ENCODE measurements at places on chromosomes 6 and 20.

- DNase-seq, result no peak
Measured at GRCh38 chr20:409697-410559, 1.8 kb downstream of the RBCK1 start.

DNA sequence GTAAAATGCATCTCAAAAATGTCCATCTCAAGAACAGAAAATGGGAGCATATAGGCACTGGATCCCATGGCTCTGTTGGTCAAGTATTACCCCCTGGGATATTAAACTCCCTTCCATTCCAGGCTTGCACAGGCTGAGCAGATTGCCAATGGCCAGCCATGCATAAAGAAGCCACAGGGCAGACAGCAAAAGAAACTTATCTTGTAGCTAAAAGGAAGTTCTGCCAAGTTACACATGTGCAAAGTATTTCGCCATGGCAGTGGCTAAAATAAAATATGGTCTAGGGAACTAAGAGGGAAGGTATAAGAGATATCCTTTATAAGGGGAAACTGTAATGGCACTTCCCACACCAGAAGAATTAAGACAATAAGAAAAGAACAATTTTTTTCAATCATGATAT lies 415.6 kb upstream of the BTBD3 start:
- peak; percentile 55 for DNase-seq

- peak; percentile 61 for DNase-seq
Measured at GRCh38 chr20:4519534-4519933, 202.2 kb upstream of the PRND start.

- peak; percentile 75 for DNase-seq
Measured at GRCh38 chr6:139973669-139974344, 599.4 kb upstream of the CITED2 start.

DNA sequence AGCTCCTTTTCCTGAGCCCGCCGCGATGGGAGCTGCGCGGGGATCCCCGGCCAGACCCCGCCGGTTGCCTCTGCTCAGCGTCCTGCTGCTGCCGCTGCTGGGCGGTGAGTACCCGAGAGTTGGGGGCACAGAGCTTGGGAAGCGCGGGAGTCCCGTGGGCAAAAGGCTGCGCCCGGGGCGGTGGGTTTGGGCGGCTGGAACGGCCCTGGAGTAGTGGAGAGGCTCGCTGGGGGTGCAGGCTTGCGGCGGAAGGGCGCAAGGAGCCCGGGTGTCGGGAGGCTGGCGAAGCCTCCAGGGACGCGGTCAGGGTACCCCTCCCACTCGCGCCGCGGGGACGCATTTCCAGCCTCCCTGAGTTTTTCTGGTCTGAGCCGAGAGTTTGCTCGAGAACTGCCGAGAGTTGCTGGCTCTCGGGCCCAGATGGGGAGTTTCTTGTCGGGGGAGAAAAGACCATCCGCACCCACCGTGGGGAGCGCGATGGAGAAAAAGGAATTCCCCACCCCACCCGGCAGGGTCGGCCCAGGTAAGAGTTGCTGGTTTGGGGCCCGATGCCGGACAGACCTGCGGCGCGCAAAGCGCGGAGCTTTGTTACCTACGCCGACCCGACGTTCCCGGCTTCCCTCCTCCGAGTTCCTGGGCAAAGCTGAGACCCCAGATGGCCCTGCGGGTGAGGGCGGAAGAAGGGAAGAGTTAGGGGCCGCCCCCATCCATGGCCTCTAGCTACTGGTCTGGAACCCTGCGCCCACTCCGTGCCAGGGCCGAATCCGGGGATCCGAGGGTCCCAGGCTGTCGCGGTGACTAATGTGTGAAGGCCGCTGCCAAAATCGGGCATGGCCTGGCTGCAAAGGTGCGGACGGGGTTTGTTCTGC lies 584 bp downstream of the PTK7 start:
- DNase-seq, result peak; percentile 52

GRCh38 chr6:146578054-146578453 lies 20.7 kb upstream of the ADGB start:
- no peak for DNase-seq

- DNase-seq, result peak; percentile 37
Measured at GRCh38 chr6:12483712-12484111, 193.6 kb downstream of the EDN1 start.

DNA sequence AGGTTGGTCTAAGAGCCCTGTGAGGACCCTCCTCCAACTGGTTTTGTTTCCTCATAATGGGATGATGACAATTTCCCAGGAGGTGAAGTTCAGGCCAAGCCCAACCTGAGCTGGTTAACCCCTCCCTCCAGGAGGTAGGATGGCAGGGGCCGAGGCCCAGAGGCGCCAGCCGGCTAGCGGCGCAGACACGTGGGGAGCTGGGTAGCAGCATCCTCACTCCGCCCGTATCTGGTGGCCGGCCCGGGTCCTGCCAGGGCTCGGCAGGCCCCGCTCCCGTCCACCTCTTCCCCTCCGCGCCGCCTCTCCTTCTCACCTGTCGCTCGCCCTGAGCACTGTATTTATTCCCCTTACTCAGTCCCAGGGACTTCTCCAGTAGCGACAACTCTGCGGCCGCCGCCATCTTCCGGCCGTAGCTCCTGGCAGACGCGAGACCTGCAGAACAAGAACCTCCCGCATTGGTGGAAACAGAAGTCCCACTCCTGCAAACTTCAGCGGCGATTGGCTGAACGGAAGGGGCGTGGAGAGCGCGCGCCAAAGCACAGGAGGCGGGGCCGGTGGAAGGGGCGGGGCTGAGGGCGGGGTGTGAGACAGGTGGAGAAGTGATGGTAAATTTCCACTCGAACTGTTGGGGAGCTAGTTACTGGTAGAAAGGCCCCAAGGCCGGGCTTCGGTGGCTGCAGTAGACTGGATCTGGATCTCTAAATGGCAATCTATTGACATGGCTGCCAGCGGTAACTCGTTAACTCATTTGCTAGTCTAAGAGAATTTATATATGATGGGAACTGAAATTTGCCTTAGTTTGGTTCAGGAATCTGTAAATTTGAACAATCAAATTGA lies at the start of gene EEF1E1:
TSS of gene EEF1E1 (minus strand) at position 427 of the 837 bp plus-strand sequence. CDS start at position 400, 27 bp downstream.
- peak; percentile 99 for DNase-seq

GRCh38 chr6:53484476-53485280 lies 60.2 kb downstream of the GCLC start:
- peak; percentile 92 for DNase-seq

DNA sequence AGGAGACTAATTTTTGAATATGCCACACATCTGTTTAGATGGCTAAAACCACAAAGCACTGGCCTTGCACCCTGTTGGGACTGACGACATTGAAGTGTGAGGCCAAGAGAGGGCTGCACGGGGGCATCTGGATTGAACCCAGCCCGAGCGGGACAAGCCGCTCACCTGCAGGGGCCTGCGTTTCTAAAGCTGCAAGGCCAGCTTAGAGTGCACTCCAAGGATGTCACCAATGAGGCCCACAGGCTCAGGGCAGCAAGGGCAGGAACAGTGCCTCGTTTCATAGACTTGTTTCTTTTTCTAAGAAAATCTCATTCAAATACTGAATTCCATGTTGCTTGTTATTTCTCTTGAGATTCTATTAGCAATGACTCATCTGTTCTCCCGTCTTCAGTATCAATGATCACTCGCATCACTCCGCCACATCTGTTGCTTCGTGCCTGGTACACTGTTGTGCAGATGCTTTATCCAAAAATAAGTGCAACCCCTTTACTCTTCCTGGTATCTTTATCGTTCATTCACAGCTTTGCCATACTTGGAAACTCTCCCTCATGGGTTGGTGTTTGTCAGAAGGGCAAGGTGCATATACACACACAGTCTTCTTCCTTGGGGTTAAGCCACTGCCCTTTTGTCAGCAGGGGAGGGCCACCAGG lies 120.1 kb downstream of the IRF4 start:
- DNase-seq, result peak; percentile 27

GRCh38 chr6:22343864-22344263 lies 47.0 kb upstream of the PRL start:
- DNase-seq, result no peak

- DNase-seq, result no peak
Measured at GRCh38 chr6:156316583-156317125, 460.5 kb upstream of the ARID1B start.

- no peak for DNase-seq
Measured at GRCh38 chr20:12737900-12738299, 270.9 kb upstream of the SPTLC3 start.

DNA sequence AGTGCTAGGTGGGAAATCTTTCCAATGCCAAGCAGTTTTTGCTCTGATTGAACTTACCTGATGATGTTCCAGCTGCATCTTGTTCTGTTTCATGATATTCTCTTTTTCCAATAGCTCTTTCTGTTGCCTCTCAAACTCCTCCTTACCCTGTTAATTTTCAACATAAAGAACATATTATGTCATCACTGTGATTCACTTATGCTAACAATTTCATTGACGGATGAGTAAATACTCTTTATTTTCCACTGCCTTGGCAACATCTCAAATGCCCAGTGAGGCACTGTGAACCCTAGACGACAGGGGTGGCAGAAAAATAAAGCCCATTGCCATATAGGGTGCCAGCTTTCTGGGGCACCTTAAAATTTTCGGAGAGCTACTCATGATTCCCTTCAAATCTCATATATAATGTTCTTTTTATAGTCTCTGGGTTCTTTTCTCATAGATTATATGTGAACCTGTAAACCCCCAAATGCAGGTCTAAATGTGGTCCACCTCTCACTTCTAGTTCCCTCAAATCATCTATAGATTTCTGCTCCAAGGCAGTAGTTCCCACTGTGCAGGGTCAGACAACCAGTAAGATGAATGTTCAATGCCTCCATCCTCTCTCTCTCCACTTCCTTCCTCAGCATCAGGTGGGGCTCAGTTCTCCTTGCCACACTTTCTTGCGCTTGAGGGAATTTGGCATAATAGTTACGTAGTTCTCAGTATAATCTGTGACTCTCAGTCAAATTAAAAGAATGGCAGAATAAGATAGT lies 44.1 kb downstream of the NEDD9 start:
- no peak for DNase-seq

DNA sequence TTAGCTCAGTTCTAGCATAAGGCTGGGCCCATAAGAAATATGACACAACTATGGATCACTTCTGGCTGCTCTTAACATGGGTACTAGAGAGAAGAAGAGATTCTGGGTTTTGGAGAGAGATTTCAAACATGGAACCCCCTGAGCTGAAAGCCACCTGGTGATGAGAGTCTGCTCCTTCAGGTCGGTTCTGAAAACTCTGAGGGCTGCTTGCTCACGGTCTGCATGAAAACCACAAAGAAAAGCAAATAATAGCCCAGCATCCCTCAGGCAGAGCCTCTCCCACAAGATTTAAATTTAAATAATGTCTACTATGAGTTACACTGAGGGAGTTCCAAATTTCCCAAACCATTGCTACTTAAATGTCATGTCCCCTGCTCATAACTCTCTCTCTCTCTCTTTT lies 301.5 kb downstream of the BMP7 start:
- DNase-seq, result no peak

DNA sequence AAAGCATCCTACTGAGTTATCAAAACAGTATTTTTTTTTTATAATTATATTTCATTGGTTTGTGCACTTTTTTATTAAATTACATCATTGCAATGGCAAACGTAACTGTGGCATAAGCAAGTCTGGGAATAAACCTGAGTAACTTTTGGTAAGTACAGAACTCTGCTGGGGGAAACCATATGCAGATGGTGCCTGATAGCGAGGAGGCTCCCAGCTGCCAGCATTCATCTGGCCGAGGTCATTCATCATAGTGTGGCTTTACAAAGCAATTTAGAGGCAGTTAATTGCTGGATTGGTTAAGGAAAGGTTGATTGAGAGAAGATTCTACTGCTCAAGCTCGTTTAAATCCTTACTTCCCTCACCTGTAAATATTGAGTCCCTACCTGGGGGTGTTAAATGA lies 52.6 kb downstream of the HECA start:
- DNase-seq, result peak; percentile 70

- no peak for DNase-seq
Measured at GRCh38 chr6:45458672-45459071, 80.9 kb upstream of the SUPT3H start.

- no peak for DNase-seq
Measured at GRCh38 chr6:47447722-47448121, 29.9 kb upstream of the CD2AP start.

DNA sequence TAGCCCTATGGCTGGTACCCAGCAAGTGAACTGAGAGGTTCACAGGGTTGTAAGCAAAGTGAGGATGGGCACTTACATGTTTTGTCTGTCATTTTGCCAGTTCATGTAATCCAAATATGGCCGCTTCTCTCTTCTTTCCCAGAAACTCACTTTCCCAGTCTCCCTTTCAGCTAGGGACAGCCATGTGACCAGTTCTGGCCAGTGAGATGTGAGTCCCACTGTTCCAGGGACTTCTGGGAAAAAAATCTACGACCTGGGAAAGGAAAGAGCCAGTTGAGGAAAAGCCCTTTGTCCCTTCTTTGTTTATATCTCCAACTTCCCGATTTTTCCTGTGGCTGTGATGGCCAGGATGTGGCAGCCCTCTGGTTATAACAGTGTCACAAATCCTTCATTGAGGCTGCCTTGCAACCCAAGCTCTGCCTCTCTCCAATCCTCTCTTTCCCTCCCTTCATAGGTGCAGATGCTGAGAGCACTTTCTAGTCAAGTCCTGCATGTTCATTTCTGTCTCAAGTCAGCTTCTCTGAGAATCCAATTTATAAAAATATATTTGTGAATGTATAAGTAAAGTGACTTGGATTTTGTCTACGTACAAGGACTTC lies 148.6 kb upstream of the ZFP64 start:
- peak; percentile 1 for DNase-seq

- no peak for DNase-seq
Measured at GRCh38 chr6:118307581-118307980, 240.5 kb upstream of the PLN start.

DNA sequence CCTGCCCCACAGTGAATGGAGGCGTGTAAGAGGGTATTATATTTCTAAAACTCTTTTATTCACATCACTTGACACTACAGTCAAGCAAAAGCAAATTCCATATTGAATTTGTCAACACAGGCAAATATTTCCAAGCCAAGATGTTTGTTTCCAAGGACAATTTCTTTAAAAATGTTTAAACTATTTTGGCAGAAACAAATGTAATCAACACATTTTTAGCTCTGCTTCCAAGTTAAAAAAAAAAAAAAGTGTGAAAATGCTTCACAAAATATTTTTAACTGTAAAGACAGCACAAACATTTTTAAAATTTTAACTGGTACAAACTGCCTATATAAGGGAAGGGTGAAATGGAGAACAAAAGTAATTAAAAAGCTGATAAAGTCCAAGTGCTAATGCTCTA lies 44.9 kb upstream of the DST start:
- no peak for DNase-seq

DNA sequence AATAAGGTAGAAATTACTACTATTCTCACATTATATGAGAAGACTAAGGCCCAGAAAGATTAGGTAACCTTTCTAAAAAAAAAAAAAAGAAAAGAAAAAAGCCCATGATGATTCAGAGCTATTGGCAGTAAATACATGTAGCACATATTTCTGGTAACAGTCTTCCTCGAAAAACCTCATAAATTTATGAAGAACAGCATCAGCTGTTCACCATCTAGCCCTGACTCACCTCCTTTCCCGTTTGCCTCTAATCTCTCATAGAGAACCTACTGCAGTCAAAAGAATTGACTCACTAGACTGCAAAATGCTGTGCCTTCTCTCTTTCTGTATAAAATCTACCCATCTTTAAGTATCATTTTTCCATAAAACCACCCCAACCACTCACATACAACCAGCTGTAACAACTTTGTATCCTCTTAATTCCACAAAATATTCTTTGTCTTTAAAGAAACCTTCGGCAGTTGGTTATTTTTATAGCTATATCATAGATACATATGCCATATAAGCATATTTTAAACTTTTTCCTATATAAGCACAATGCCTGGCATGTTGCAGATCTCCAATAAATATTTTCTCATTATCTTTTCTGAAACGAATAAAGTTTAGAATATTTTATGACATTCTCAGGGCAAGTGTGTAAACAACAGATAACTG lies 152.7 kb upstream of the ENPP5 start:
- peak; percentile 38 for DNase-seq

- DNase-seq, result no peak
Measured at GRCh38 chr6:141521440-141521839, 611.3 kb upstream of the GJE1 start.

All from hematopoietic multipotent progenitor cell treated with erythropoietin and hydrocortisone succinate and interleukin-3 and kit ligand, for 4 days (in vitro differentiated cells).